ENCODE measurements at places on chromosomes 12 and 14.
A peak's percentile ranks its signal among the peaks of the same experiment; 100 is the strongest.

- no peak for DNase-seq
These were observed 131.2 kb downstream of the SNAPC1 start for GRCh38 chr14:61893371-61893940.

GRCh38 chr12:66359300-66359699, 57.0 kb downstream of the HELB start:
- DNase-seq = no peak

- DNase-seq = no peak
These were observed 173.9 kb upstream of the PLEKHA5 start for GRCh38 chr12:18955594-18955993.

GRCh38 chr14:59297071-59297776, 108.8 kb downstream of the DAAM1 start:
- DNase-seq = peak; percentile 70

DNA sequence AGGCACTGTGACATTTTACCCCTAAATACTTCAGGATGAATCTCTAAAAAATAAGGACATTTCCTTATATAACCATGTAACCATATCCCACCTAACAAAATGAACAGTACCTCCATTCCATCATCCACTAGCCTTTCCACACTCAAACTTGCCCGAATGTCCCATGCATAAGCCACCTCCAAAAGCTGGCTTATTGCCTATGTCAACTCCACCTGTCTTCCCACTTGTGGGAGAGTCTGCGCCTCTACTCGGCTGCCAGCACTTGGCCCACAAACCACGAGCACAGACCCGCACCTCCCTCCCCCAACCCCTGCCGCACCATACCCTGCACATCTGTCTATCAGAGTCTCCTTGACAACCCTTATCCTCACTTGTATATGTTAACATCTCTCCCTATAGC, 165.8 kb downstream of the CALM1 start:
- no peak for DNase-seq

DNA sequence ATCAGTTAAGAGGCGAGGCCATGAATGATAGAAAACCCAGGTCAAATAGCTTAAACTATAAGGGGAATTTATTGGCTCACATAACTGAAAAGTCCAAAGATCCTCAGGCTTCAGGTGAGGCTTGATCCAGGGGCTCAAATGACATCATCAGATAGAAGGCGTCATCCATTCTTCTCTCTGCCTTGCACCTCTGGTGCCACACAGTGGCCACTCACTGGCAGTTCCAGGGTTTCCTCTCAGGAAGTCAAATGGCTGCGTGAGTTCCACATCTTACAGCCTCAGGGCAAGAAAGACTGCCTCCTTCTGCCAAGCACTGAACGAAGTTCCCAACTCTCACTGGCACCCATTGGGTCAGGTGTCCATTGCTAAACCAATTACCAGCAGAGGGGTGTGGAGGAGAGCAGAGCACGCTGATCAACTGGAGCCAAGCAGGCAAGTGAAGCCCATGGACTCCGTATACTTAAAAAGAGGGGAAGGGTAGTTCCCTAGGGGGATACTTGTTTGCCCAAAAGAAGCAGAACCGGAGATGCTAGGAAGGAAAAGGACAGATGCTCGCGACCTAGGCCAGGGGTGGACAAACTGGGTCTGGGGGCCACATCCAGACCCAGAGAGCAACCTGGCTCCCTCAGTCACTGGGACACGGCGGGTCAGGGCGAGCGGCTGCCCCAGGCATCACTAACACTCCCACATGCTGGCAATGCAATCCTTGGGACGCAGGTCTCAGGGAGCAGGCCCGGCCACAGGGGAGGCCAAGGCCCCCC, 69.3 kb downstream of the SERPINA3 start:
- DNase-seq = peak; percentile 70

GRCh38 chr14:103221781-103222358, 98.6 kb downstream of the TNFAIP2 start:
- DNase-seq = no peak

DNA sequence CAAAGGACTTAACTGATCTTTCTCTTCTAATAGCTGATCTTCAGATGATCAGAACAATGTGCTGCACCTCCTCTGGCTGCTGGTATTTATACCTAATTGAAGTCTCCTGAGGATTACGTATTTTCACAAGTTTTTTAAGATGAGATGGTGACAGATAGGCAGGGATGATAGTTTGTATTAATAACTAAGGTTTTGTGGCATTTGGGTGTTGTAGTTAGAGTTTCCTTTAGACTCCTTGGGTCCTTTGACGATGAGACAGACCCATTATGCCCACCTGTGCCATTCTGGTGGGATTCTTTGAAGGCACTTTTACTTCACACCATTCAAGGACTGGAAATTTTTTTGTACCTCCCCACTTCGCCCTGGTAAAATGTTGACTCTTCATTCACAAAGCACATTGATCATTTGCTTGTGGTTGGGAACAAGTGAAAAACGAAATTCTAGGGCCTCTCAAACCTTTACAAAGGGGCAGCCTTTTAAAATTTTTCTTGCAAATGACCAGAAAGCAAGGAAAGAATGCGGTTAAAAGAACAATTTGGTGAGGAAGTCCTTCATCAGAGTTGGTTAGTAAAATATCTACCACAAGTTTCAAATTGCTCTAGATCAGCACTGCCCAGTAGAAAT, at the start of gene IFNG:
Gene IFNG, minus strand, starts transcription at position 60 of the 624 bp plus-strand sequence. CDS start 125 bp downstream, outside the sequence.
- no peak for DNase-seq

DNA sequence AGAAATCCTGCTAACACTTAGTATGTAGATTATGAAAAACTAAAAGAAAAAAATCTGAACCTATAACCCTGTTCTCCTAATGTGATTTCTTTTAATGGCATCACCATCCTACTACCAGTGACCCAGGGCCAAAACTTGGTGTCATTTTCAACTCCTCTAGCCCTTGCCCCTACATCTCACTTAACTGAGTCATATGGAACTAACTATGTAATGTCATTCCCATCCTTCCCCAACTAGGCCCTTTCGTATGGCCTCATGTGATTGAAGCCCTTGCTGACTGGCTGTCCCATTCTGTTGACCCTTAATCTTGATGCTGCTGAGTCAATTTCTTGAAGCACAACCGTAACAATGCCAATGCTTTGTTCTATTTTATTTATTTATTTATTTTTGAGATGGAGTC, 7.6 kb downstream of the DMAC2L start:
- no peak for DNase-seq

GRCh38 chr12:115941362-115941761, 336.1 kb downstream of the MED13L start:
- no peak for DNase-seq

GRCh38 chr12:13178568-13179210, 17.8 kb upstream of the EMP1 start:
- DNase-seq = no peak

DNA sequence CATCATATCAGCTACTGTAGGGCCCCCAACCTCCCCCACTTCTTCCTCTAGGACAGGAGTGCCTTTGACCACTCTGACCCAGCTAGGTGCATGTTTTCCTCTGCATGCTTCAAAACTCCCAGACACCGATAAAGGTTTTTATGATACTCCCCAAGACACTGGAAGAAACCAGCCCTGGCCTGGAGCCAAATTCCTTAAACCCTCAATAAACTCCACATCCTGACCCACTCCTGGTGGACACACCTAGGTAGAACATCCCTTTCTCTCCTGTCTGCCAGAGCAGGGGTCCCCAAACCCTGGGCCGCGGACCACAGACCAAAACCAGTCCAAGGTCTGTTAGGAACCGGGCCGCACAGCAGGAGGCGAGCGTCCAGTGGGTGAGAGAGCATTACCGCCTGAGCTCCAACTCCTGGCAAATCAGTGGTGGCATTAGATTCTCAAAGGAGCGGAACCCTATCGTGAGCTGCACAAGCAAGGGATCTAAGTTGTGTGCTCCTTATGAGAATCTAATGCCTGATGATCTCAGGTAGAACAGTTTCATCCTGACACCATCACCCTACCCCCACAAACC, 49.6 kb downstream of the NT5DC3 start:
- no peak for DNase-seq

DNA sequence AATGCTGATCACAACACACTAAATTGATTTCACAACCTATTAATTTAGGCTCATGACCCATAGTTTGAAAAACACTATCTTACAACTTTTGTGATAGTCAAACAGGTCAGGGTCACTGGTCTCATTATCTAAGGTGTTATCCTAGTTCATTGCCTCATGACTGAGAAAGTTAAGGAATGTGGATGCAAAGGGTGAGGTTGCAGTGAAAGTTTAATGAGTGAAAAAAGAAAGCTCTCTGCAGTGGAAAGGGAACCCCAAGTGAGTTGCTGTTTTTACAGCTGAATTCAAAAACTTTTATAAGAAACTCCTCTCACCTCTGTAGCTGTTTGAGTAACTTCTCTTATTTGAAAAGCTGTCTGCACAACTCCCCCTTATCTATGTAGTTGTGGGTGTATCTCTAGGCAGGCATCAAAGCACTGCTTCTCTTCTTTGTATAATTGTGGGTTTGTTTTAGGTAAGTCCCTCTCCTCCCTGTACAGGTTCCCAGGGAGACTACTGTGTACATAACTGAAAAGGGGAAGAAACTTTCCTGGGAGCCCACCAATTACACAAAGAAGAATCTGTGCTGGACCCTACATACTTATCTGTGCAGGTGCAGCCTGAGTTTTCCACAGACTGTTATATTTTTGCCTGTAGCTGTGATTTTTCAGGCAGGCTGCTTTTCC, 18.9 kb downstream of the DNAL1 start:
- DNase-seq = no peak

DNA sequence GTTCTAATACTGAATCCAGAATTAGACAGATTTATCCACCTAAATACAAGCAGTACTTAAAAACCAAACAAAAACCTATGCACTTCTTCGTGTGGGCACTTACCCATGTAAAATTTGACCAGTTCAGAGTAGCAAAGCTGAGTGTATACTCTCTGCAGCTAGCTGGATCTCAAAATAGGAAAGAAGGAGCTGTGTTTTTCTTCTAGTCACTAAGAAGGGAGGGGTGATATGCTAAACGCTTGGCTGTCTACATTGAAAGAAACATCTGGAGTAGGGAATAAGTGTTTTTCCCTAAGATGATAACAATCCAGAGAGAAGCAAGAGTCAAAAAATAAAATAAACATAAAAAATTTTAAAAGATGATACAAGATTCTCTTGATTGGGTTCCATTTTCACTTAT, 20.0 kb downstream of the RBMS2 start:
- no peak for DNase-seq

DNA sequence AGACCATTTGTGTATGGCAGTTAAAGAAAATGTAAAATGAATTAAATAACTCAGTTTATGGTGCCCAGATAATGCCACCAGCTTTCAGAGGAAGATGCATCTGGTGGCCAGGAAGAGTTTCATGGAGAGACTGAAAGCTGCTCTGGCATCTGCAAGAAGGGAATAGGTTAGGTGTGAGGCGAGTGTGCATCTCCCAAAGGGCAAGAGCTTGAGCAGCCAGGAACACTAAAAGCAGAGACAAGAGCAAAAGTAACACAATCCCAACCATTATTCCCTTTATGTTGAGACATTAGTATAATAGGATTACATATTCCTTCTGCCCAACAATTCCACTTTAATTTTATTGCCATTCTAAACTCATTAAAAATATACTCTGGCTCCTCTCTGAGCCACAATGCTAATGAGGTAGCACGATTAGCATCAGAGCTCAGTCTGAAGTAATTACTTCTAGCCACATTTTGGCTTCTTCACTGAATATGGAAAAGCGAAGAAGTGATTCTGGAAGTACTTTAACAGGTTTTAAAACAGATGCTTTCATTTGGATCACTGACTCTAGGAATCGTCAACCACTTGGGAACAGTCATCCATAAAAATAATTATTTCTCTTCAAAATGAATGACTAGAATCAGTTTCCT, 309.4 kb upstream of the TMTC1 start:
- DNase-seq = no peak

DNA sequence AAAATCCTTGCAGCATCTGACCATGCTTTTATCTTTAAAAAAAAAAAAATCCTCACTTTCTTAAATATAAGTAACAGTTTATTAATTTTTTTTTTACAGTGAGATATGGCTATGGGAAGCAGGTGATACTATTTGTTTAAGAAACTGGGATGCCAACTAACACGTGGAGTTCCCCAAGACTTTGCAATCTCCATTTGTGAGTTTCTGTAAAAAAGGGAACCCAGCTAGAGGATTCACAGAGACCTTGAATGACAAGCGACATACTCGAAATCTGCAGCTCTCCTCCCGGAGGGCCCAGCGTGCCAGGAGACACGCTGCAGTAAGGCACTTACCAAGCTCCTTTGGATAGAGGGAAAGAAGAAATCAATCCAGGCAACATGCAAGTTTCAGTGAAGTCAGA, 30.1 kb downstream of the SLC15A4 start:
- no peak for DNase-seq

DNA sequence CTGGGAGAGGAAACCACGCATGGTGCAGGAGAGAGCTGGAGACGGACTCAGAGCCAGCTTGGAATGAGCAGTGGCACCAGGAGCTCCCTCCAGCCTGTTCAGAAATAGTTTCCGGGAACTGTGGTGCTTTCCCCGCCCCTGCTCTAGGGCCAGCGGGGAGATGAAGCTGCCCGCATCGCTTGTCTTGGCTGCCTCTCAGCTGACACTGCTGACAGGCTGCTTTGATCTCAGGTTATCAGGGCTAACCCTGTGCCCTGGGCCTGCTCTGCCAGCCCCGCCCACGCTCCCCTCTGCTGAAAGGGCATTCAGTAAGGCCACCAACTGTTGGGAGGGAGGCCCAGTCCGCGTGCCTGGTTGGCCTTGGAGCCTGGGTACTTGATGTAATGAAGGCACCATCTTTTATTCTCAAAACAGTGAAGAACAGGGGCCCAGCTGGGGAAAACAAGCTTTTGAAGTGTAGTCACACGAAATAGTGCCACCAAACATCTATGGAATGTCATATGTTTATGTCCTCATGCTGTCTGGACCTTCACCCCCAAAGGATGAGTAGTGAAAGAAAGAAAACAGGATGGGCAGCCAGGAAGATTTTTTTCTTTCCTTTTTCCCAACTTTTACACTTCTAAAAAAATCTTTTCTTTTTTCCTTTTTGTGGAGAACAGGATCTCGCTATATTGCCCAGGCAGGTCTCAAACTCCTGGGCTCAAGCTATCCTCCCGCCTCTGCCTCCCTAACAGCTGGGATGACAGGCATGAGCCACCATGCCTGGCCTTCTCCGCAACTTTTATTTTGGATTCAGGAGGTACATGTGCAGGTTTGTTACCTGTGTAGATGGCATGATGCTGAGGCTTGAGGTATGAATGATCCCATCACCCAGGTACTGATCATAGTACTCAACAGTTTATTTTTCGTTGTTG, 115.9 kb upstream of the TBX3 start:
- peak; percentile 97 for DNase-seq

DNA sequence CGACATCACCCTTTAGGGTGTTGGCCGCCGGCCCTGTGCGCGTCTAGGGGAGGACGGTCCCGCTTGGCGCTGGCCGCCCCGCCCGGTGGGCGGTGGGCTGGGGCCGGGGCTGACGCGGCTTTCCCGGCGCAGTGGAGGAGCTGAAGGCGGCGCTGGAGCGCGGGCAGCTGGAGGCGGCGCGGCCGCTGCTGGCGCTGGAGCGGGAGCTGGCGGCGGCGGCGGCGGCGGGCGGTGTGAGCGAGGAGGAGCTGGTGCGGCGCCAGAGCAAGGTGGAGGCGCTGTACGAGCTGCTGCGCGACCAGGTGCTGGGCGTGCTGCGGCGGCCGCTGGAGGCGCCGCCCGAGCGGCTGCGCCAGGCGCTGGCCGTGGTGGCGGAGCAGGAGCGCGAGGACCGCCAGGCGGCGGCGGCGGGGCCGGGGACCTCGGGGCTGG, 3.6 kb downstream of the TNFAIP2 start:
- peak; percentile 86 for DNase-seq

GRCh38 chr14:38880643-38881524, 222.2 kb downstream of the SEC23A start:
- no peak for DNase-seq

- DNase-seq = no peak
These were observed 171.2 kb upstream of the CDKN3 start for GRCh38 chr14:54225457-54226060.

Measured in right lobe of liver (tissue), 6 donors.